ENCODE measurements at places on chromosomes 5 and 9. TPM values are rescaled to one million over a fixed set of nuclear protein-coding genes. Genes with fewer than 3 reads are reported as not detected.

HTR1A gene
- not detected for polyA plus RNA-seq

SHC3 gene
- 2.7 TPM for polyA plus RNA-seq

TSSK1B gene
- polyA plus RNA-seq = not detected

ZER1 gene
- polyA plus RNA-seq = 30.9 TPM

NFX1 gene
- 30.5 TPM for polyA plus RNA-seq

FAM219A gene
- 13.1 TPM for polyA plus RNA-seq

SPINK13 gene
- 0.30 TPM for polyA plus RNA-seq

MUSK gene
- polyA plus RNA-seq = 0.04 TPM

PHYHD1 gene
- 51.6 TPM for polyA plus RNA-seq

DNA sequence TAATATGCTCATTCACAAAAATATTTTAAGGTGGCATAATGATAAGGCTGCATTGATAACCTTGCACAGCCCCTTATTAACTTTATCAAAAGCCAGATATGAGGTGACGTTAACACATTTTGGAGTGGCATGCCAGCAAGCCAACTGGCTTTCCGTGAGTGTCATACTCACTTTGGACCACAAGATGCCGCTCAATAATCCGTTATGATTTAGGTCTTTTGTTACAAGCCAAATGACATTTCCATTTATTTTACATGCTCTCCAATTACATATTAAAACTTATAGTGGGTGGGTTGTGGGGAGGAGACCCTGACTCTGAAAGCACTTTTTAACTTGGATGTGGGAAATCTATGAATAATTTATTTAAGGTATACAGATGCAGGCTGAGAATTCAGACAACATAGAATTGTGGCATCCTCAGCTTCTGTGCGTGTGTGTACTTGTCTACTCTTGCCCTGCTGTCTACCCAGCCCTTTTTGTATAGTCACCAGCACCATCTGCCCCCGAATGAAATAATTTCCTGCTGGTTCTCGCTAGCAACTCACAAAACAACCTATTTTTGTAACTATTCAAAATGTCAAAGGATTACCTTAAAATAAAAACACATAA, 305.1 kb downstream of the PSAT1 start:
- no peak for DNase-seq

- DNase-seq = no peak
Observed at GRCh38 chr9:137426018-137426681, 3.0 kb downstream of the NOXA1 start.

DNA sequence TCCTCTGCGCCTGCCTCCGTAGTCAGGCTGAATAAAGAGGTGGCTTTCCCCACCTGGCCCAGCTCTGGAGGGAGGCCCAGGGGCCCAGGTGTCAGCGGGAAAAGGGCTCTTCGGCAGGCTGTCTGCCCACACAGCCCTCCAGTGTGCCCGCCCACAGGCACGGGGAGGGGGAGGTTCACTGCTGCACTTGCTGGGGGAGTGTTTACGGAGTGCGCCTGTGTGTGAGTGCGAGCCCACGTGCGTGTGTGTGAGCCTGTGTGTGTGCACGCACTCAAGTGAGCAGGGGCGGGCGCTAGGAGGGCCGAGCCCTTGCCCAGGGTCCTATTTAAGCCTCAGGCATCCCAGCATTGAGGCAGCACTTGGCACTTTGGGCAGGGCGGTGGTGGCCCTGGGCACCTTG, 10.9 kb downstream of the DNLZ start:
- no peak for DNase-seq

DNA sequence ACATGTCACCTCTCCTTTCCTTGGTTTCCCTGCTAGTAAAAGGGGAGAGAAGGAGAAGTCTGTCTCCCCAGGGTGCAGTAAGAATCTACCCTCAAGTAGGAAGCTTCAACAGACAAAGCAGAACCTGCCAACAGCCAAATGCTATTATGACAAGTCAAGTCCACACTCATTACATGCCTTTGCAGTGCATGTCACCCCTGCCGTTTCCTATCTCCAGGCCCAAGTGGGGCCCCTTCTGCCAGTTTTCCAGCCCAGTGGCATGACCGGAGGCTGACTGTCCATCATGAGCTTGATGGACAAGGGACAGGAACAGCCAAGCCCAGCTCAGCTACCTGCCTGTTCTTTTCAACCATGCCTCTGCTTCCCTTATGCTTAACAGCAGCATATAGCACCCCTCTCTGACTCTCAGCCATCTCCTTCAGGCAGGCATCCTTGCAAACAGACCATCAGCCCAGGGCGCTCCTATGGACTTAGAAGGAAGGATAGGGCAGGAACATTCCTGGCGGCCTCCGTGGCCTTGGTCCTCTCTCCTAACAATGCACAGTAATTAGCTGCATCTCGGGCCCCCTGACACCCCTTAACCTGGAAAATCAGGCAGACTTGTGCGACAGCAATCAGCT, 107.2 kb upstream of the RAD23B start:
- no peak for DNase-seq

DNA sequence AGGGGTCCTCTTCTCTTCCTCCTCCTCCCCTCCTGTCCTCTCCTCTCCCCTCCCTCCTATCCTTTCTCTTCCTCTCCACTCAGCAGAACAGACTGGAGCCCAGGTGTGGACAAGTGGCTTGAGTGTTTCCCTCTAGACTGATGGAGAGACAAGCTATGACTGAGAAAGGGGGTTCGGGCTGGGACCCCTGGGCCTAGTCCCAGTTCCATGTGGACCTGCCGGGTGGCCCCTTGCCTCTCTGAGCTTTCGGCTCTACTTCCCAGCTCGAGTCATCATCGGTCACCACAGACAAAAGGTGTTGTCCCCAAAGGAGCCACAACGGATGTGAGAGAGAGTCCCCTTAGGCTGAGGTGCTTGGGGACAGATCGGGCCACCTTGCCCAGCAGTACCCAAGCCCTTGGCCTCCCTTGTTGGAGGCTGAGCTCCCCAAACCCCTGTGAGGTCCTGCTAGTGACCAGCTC, 3.4 kb upstream of the RXRA start:
- DNase-seq = no peak

- no peak for DNase-seq
Observed at GRCh38 chr5:124180875-124181461, 565.5 kb downstream of the ZNF608 start.

DNA sequence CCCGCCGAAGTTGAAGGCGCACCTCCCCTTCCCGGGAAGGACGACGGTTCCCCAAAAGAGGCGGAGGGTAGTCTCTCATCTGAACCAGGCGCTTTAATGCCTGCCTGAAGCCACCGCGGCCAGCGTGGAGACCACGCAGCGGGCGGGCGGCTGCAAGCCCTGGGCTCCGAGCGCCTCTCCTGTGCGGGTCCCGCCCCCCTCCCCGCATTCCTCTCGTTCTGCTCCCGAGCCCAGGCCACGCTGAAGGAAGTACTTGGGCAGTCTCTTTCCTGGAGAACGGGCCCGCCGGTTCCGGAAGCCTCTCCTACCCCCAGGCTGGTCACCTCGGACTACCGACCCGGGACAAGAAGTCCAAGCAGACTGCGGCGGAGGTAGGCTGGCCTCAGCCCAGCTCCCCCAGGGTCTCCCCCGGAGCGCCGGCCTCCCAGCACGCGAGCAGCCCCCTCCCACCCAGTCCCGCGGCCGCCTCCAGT, 571 bp downstream of the PPIC start:
- peak; percentile 20 for DNase-seq

GRCh38 chr9:12961276-12961809, 186.5 kb downstream of the LURAP1L start:
- DNase-seq = no peak

DNA sequence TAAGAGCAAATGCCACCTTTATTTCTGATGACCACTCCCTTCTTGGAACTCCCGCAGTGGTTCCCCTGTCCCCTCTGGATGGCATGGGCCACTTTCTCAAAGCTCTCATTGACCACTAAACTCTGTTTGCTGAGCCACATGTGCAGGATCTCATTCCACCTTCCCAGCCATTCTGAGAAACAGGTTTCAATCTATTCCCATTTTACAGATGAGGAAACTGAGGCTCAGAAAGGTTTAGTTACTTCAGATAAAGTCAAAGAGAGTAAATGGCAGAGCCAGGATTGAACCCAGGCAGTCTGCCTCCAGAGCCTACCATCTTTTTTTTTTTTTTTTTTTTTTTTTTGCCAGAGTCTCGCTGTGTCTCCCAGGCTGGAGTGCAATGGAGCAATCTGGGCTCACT, 24.2 kb downstream of the COL27A1 start:
- DNase-seq = no peak

GRCh38 chr9:126638571-126639132, 24.9 kb downstream of the LMX1B start:
- no peak for DNase-seq

- DNase-seq = no peak
Observed at GRCh38 chr5:51832934-51833470, 449.8 kb downstream of the ISL1 start.

DNA sequence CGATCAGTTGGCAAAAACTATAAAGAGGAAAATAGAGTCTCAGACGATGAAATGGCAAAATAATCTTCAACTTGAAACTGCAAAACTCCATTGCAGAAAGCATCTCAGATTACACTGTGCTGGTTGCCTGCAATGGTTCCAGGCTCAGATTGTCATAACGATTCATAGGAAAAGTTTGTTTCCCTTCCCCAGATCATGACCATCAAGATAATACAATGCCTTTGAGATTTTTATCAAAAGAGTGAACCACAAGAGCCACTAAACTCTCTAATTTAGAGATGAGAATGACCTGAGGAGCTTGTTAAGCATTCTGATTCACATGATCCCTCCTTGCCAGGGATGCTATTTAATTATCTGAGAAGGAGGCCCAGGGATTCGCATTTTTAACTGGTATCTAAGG, 52.6 kb upstream of the ITGA1 start:
- DNase-seq = no peak

GRCh38 chr9:104209387-104209786, 115.3 kb downstream of the SMC2 start:
- no peak for DNase-seq

DNA sequence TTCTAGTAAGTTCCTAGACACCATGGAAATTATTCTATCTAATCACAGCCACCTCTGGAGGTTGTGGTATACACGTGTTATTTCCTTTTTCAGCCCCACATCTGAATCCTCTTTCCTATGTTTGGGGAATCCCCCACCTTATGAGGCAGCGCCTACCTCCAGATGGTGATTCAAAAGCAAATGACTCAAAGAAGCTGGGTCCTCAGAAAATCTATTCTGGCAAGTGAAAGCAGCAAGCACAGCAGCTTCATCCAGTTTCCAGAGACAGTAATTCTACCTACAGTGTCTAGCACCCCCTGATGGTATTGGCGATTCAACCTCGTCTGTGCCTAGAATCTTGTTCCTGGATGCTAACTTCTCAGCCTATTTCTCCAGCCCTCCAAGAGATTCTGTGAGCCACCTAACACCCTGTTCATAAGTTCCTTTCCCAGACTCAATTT, 43.0 kb downstream of the STRBP start:
- DNase-seq = no peak

GRCh38 chr9:33472881-33473615, 676 bp downstream of the NOL6 start:
- DNase-seq = no peak

DNA sequence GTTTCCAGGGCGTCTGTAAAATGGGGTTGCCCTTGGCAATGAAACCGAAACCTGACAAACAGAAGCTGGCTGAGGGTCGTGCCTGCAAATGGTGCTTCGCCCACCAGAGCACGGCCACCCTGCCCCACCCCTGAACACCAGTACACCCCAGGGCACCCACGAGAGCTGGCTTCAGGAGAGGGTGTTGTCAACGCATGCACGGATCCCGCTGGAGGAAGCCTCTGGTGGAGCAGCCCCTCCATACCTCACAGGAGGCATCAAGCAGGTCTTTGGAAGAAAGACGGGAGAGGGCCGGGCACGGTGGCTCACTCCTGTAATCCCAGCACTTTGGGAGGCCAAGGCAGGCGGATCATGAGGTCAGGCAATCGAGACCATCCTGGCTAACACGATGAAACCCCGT, 8.6 kb downstream of the SLC6A3 start:
- no peak for DNase-seq

- DNase-seq = no peak
Observed at GRCh38 chr5:94693043-94693822, 74.8 kb downstream of the SLF1 start.

- peak; percentile 56 for DNase-seq
Observed at GRCh38 chr9:37466037-37466709, 923 bp upstream of the ZBTB5 start.

GRCh38 chr9:138112791-138113600, 235.4 kb downstream of the CACNA1B start:
- no peak for DNase-seq

GRCh38 chr5:116242343-116242742, 157.5 kb downstream of the COMMD10 start:
- DNase-seq = no peak

- no peak for DNase-seq
Observed at GRCh38 chr5:34843497-34843896, 4.5 kb downstream of the TTC23L start.

DNA sequence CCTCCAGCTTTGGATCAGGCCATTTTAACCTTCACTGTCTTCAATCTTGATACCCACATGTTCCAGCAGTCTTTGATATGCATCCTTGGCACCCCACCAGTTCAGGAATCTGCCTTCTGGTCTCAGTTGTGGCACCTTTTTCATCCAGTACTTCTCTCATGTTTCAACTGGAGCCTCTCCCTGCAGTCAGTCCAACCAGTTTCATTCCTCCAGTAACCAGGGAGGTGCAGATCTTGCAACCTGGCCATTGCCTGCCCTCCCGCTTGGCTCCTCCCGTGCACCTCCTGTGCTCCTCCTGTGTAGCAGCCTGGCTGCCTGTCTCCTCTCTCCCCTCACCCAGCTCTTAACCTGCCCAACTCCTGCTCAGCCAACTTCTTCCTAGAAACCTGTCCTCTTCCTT, 20.2 kb downstream of the FUBP3 start:
- no peak for DNase-seq

DNA sequence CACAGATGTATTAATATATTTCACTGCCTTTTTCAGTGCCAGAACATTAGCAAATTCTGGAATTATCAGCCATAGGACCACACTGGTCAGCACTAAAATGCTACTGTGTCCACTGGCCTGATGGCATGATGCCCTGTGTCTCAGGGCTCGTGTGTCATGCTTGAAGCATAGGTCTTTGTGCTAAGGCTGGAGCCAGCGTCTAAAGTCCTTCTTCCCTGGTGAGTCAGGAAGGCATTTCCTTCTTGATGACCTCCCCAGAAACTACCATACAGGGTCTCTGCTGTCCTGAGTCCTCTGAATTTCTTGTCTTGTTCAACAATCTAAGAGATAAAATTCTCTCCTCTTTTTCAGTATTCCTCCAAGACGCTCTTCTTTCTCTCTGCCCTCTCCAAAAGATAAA, 489.9 kb downstream of the PSAT1 start:
- DNase-seq = no peak

DNA sequence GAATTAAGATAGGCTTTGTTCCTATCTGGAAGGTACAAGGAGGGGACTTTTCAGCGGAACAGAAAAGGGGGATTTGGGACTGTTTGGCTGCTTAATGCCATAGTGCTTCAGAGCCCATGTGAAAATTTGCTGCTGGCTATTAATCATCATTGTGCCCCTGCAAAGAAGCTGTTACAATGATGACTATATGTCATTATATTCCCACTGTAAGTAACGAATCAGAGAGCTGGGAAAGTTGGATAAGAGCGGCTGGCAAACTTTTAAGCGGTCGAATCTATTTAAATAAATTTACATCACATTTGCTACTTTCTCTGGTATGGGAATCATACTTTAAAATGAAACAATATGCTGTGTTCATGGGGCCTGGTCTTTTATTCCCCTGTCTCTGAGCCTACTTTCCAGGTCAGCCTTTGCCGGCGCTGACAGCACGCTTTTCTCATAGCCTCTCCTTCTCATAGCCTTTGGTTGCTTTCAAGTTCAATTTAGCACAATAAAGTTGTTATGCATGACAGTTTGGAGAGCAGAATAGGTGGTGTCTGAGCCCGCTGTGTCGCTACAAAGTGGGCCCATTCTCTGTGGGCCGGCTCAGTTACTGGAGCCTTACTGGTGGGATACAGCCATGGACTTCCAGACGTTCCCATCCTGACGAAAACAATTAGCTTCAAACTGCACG, 271.2 kb upstream of the TMEM161B start:
- no peak for DNase-seq

Measured in renal cortex interstitium (tissue), 15 donors.